Stimulated activated CD4-positive, alpha-beta T cell treated with anti-CD3 and anti-CD28 coated beads, TNF-alpha, amount 100 ng/mL, for 48 hours (primary cell): ENCODE measurements at places on chromosomes 16 and 17.

- DNase-seq: no peak
Observed at GRCh38 chr16:2776500-2777139, 460 bp downstream of the ELOB start.

GRCh38 chr16:24364596-24364995 is 108.5 kb downstream of the CACNG3 start:
- no peak for DNase-seq

GRCh38 chr16:2388139-2388874 is 40.9 kb upstream of the CCNF start:
- no peak for DNase-seq

DNA sequence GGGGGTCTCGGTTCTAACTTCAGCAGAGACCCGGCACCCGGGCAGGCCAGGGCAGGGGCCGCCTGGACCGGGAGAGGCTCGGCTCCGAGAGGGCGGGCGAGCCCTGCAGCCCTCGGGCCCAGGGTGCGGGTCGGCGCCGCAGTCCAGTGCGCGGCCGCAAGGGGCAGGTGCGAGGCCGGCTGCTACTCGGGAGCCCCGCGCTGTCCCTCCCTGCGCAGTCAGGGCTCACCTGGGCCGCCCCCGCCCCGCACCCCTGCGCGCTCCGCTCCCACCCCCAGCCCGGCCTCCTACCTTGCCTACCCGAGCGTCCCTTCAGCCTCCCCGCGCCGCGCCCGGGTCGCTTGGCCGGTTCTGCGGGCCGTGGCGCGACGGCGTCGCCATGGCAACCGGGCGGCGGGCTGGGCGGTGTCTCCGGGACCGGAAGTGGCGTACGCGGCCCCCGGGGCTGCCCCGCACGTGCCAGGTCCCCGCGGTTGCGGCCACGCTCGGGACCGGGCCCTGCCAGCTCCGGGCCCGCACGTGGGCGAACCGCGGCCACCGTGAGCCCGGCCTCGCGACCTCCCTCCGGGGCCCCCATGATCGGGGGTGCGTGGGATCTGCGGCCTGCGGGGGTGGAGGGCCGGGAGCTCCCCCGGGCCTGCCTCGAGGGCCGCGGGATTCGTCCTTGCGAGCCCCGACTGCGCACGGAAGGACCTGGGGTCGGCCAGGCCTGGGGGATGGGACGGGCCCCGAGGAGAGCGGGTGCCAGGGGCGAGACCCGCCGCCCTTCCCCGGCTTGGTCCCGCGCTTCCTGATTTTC is at the start of gene CYB561:
Gene CYB561, minus strand, starts transcription at position 353 of the 799 bp plus-strand sequence. CDS start 8,759 bp downstream, outside the sequence.
- DNase-seq: peak; percentile 38

DNA sequence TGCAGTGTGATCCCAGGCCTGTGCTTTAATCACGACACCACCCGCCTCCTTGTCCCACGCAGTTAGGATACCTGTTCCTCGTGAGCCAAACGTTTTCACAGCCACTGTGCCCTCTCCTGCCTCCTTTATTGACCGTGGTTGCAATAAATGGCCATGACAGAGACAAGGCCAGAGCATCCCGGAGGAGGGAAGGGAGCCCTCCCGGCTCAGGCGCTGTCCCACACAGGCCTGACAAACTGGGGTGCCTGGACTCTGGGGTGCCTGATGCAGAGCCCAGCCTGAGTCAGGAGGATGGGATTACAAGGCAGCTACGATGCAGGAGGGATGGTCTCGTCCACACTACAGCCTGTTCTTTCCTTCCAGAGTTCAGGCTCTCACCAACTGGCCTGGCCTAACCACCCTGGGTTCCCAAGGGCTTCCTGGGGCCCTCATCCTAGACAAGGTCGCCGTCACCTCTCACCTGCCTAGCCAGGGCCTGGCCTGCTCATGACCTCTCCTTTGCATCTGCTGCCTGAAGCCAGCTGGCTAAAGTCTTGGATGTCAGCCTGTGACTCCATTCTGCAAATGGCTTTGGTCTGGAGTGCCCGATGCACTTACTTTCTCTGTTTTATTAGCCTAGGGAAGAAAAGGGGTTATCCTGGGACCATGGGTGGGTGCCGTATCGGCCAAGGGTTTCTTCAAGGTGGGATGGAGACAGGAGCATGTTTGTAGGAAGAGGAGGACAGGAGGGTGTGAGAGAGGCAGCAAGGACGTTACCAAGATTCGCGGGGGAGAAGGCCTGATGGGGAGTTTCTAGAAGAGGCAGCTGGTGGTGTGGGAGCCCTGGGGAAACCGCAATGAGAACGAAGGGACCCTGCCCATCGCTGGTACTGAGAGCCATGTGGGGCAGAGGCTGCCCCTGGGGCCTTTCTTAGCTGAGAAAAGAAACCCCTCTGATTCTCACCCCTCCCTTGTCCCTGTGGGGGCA is 234.3 kb upstream of the TNRC6C start:
- no peak for DNase-seq

DNA sequence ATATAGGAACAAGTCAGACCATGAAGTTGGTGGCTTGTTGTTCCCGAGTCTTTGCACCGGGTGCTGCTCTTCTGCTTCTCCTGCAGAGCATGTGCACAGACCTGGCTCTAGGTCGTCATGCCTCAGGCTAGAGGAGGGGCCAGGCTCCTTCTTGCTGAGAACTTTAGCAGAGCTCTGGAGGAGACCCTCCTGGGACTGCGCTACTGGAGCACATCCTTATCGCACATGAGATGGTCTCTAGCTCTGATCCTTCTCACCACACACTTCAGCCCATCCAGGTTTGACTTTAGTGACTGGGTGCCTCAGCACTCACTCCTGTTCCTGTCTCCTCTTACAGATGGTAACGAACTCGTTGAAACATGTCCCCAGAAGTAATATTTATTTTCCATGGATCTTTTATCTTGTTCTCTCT is 14.9 kb downstream of the FOXK2 start:
- DNase-seq: no peak

DNA sequence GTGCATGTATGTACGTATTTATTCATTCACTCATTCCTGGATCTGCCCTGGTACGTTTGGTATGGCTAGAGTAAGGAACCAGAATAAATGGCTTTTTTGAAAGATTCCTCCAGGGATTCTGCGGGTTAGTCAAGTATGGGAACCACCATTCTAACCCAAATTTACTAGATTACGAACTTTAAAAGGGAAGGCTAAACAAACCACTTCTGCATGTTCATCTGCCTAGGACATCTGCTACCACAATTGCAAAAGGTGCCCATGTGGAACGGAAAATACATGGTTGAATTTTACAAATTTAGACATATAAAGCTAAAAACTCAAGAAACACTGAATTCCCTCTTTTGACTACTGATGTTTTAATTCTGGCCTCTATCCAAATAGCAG is 22.1 kb downstream of the CYTH1 start:
- DNase-seq: no peak

- DNase-seq: no peak
Observed at GRCh38 chr17:40832840-40833239, 10.4 kb upstream of the KRT10 start.

- no peak for DNase-seq
Observed at GRCh38 chr17:34680151-34680550, 100.8 kb downstream of the TMEM132E start.
